ENCODE measurements at places on chromosomes 7 and 10.
A peak's percentile ranks its signal among the peaks of the same experiment; 100 is the strongest.

DNA sequence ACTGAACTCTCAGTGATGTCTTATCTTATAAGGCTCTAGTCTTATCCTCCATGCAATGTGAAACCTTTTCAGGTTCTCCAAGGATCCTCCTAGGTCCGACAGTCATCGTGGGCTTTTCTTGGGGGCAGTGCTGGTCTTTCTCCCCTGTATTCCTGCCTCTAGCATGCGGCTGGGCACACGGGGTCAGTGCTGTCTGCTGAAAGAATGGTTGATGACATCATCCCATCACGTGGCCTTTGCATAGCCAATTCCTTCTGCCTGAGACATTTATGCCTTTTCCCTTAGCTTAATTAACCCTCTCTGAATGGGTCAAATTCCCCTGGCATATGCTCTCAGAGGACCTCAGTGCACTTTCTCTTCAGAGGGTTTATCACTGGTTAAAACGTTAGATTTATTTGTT, 27.0 kb upstream of the KCNK18 start:
- no peak for DNase-seq

DNA sequence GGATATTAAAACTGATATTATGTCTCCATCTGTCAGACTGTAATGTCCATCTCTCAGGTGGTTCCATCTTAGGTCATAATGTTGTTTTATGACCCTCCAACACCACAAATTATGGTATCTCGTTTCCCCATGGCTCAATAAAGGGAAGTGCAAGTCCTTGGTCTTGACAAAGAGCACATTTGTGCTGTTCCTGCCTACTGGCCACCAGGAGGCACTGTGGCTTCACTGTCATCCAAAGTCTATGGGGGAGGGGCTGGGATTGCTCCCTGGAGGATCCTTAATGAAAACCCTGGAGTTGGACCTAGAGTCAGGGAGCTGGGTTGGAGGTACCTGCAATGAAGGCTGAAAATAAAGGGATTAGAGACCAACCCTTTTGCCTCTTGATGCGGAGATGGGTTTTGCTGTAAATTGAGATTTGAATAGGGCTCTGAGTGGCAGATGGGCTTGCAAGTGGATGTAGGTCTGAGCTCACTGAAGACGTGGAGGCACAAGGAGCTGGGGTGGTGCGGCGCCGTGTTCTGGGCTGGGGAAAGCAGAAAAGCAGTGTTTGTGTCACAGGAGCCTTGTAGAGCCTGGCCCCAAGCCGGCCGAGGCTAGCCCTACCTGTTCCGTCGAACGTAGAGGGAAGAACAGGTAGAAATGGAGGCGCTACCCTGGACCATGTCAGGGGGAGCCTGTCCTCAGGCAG, 180.5 kb upstream of the PRSS58 start:
- DNase-seq: peak; percentile 38

GRCh38 chr10:27558612-27559020, 54.5 kb downstream of the RAB18 start:
- DNase-seq: peak; percentile 11

DNA sequence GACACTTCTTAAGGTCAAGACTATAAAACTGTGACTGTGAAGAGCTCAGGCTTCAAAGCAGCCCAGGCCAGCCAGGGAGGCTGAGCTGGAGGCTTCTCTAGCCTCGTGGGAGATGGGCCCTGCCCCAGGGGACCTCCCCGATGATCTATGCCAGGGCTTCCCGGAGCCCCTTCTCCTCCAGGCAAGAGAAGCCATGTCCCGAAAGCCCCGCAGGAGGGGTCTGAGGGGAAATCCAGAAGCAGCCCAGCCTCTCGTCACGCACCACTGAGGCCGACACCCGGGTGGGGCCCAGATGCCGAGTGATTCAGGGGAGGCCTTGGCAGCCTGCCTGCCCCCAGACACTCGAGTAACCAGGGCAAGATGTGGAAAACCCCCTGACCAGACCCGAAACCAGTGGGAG, 63.7 kb downstream of the PROSER2 start:
- no peak for DNase-seq

GRCh38 chr7:35533902-35534301, 161.0 kb downstream of the HERPUD2 start:
- DNase-seq: no peak

GRCh38 chr10:131638880-131639278, 261.9 kb upstream of the PPP2R2D start:
- no peak for DNase-seq

GRCh38 chr10:80409121-80409520, 770 bp downstream of the PRXL2A start:
- DNase-seq: no peak

- no peak for DNase-seq
These were observed 142.8 kb upstream of the SEMA3A start for GRCh38 chr7:84337429-84337828.

- no peak for DNase-seq
These were observed 49.4 kb upstream of the SUN1 start for GRCh38 chr7:782718-783449.

GRCh38 chr10:47357911-47358310, 9.7 kb downstream of the RBP3 start:
- no peak for DNase-seq

- DNase-seq: no peak
These were observed 118.0 kb downstream of the RAB11FIP2 start for GRCh38 chr10:117928741-117929140.

GRCh38 chr7:76509931-76510877, at the start of gene UPK3B:
TSS of gene UPK3B (plus strand) at chr7:76510552. CDS start at chr7:76510653, 101 bp downstream.
- DNase-seq: no peak

GRCh38 chr10:124213471-124213870, 120.1 kb upstream of the CHST15 start:
- DNase-seq: no peak

DNA sequence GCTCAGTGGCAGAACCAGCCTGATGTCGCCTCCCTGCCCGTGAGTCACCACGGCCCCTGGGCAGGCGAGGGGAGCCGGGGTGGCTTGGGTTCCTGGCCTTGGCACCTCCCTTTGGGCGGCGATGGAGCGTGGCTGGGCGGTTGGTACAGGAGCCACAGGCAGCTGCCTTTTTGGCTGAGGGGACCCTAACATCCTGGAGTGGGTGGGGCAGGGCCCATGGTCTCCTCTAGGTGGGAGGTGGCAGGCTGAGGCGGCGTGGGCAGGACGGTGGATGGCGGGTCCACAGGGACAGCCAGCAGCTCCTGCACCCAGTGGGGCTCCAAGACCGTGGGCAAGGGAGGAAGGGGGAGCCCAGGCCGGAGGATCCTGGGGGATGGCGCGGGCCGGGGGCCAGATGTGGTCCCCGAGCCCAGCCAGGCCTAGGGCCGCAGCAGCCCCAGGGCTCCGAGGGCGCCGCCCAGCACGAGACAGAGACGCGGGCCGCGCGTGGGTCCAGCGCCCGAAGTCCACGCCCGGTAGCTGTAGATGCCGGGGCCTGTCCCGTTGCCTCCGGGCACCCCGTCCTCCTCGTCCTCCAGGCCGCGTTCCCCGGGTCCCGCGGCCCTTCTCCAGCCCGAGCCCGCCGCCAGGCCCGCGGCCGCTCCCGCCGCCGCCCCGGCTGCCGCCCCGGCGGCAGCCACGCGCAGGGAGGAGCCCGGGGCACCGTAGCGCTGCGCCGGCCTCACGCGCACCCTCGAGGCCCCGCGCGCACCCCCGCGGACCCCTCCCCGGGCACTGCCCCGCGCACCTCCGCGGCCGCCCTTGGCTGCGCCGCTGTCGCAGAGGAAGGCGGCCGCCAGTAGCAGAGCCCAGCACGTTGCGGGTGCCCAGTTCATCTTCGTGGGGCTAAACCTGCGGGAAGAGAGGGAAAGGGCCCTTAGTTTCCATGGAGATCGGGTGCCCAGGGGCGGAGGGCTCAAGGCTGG, 1.3 kb downstream of the SPRN start:
- DNase-seq: no peak

DNA sequence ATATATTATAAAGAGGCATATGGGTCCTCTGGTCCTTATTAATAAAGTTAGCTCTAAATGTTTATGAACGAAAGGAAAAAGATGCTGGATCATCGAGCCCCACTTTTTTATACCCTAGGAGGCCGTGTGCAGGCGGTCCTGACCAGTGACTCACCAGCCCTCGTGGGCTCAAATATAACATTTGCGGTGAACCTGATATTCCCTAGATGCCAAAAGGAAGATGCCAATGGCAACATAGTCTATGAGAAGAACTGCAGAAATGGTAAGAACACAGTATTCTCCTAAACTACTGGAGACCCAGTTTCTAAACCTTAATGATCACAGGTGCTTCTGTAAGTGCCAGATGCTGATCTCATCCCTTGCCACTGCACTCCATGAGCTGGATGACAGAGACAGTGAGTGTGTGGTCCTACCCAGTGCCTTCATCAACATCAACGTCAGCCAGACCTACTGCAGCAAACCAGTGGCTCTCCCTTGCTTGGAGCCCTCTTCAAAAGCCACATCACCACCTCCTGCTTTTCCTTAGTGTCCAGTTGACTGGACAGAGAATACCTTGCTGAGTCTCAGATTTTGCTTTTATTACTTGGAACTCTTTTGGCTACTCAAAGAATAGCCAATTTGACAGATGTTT, 7.6 kb downstream of the GPNMB start:
- DNase-seq: no peak

DNA sequence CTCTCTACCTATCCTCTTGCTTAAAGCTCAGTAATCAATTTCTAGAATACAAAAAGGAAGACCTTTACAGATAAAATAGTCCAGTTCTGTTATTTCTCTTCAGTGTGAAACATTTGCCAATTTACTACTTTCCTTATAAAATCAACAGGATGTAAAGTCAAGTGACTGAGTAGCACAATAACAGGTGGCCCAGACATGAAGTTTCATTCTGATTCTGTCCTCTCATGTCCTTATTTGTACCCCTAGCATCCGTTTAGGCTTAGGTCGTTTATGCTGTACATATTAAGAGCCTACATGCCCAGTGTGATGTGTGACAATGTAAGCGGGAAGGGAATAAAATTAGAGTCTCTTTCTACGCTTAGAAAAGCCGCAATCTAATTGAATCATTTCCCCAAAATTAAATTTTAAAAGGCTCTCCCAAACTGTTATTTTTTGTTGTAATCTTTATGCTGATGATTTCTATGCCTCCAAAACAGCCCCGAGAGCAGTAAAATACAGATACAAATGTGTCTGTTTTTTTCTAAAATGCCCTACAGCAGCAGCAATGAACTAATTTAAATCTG, 29.1 kb downstream of the EPC1 start:
- peak; percentile 56 for DNase-seq

DNA sequence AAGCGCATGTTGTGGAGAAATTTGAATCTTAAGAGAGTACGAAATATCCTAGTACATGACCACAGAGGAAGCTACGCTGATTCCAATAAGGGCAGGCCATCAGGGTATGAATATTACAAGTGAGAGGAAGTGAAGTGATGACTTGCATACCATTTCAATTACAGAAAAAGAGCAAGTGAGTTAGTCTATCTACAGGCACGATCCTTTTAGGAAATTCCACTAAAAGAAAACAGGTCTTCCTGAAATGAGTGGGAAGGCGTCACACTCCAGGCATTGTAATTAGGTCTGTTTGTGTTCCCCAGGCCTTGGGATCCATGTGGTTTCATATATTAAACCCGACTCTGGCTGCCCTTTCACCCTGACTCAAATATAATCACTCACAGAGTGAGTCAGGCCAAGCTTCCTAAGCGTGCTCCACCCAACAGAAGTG, 152.5 kb downstream of the SEMA3A start:
- DNase-seq: no peak

DNA sequence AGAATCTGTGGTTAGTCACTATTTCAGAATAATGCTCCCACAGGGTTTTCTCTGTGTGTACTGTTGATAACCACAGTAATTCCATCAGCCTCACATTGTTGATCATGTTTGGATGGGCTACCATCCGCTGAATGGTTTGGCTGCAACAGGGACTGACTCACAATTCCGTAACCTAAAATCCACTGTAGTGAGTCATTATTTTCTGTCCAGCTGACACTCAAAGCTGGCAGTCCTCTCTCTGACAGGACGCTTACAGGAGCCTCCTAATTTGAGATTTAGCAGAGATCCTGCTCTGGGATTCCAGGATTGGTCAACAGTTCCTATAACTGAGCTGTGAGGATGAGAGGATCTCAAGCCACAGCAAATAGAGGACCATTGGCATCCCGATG, 32.7 kb downstream of the VWA2 start:
- DNase-seq: no peak

DNA sequence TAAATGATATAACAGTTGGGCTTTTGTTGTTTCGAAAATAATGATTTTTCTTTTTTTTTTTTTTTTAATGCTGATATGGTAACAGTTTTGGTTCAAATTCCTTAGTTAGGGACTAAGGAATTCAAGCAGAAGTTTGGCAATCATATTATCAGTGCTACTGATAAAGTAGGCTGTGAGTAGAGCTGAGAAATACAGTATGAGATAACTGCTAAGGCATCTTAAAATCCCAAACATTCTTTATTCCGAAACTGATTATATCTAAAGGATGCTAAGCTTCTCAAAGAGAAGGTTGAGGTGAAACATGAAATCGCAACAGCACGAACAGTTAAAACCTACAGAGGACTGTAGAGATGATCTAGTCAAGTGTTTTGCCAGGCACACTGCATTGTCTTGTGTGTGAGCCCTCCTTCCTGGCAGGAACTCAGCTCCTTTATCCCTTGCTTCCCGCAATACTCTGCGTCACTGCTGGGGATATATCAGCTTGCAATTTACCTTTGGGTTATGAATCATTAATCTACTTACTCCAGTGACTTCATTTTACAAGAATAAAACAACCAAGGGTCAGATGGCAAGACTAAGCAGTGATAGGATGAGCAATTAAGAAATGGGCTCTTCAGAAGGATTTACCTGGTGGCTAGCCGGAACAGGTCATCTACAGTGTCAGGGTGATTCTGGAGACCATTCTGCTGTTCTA, 36.7 kb downstream of the IRF5 start:
- no peak for DNase-seq

DNA sequence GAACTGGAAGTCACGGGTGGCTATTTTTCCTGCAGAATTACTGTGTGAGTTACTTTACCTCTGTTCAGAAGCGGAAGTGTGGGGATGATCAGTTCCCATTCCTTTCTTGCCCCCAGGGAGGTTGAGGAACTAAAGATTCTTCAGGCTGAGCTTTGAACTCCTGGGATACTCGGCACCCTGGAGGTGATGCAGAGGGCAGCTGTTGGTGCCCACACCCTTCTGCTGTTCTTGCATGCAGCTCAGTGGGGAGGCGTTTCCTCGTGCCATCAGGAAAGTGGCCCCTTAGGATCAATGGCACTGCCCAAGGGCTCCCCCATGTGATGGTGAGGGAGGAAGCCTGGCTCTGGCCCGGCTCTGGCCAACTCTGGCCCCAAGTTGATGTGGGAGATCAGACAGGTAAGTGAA, 44.7 kb upstream of the MXI1 start:
- no peak for DNase-seq

- DNase-seq: peak; percentile 4
These were observed 57.8 kb upstream of the RAB18 start for GRCh38 chr10:27446091-27446918.

GRCh38 chr10:36366843-36367242, 724.7 kb upstream of the FZD8 start:
- no peak for DNase-seq

- DNase-seq: no peak
These were observed 32.3 kb upstream of the LYZL1 start for GRCh38 chr10:29256586-29256985.

- no peak for DNase-seq
These were observed 958.6 kb downstream of the KCNMA1 start for GRCh38 chr10:76679030-76679429.

- no peak for DNase-seq
These were observed 72.1 kb downstream of the PRSS58 start for GRCh38 chr7:142185801-142186200.

- no peak for DNase-seq
These were observed 21.9 kb upstream of the CDCA7L start for GRCh38 chr7:21967598-21968003.
